ENCODE measurements at places on chromosomes 12 and 14.

DNA sequence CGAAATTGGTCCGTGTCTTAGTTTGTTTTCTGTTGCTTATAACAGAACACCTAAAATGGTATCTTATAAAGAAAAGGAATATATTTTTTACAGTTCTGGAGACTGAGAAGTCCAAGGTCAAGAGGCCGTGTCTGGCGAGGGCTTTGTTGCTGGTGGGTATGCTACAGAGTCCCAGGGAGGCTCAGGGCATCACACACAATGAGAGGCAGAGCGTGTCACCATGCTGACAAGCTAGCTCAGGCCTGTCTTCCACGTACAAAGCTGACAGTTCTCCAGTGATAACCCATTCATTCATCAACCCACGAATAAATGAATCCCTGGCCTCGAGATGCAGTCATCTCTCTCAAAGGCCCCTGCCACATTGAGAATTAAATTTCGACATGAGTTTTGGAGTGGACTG lies 56.7 kb upstream of the AEBP2 start:
- DNase-seq = no peak

DNA sequence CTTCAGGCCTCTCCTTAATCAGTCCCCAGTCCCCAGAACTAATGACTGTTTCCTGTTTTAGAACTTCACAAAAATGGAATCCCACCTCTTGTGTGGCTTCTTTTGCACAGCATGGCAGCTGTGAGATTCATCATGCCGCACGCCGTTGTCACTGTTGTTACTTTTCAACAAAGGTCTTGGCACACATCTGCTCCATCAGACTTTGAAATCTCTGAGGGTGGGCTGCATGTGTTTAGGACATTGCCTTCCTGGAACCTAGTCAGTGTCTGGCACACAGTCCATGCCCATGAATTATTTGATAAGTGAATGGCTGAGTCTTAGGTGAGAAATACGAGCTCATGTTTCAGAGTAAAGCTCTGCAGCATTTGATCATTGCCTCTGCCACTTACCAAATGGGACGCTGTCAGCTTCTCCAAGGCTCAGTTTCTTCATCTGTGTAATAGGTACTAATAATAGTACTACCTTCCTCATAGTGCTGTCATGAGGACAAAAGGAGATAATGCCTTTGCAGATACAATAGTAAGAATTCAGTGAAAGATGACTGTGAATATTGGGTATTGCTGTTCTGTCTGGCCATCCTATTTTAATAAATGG lies 90.4 kb downstream of the SRRM4 start:
- DNase-seq = no peak

GRCh38 chr12:69254046-69254445 lies 14.7 kb downstream of the CPSF6 start:
- peak; percentile 20 for DNase-seq

DNA sequence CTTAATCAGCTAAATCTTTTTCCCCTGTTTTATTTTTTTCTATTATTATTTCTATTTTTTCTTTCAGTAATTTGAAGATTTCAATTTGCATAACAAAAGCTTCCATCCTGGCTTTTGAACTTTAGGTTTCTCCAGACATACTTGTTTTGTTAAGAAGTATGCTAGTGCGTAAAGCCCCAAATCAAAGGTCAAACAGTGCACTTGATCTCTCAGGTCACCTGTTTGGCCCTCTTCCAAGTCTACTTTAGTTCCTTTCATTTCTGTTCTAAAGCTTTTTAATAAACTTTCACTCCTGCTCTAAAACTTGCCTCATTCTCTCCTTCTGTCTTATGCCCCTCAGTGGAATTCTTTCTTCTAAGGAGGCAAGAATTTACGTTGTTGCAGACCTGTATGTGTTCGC lies 54.6 kb upstream of the ATXN7L3B start:
- DNase-seq = no peak

- DNase-seq = no peak
Observed at GRCh38 chr14:51228890-51229289, 11.2 kb upstream of the TMX1 start.

GRCh38 chr12:3644104-3644503 lies 108.8 kb downstream of the CRACR2A start:
- no peak for DNase-seq

DNA sequence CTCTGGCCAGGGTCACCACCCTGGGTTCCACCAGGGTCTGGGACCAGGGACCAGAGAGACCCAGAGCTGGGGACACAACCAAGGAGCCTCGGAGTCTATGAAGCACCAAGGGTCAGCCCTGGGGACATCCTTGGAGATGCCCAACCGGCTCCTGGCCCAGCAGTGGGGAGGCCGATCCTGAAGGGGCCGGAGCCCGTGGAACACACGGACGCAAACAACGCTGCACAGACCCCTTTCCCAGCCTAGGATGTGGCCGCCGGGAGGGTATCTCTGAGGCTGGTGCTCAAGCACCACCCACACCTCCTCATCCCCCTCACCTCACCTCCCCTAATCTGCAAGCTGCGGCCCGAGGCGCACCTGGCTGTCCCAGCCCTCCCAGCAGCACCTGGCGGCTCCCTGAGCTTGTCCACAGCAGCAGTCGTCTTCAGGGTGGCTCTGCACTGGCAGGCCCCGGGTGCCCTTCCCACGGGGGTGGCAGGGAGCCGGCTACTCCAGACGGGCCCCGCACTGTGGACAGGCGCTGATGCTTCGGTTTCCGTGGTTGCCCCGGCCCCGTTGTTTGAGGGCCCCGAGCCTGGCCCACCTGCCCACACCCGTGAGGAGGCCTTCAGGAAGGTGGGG lies 146.8 kb upstream of the C14orf180 start:
- DNase-seq = no peak

- DNase-seq = no peak
Observed at GRCh38 chr14:24100197-24100981, 6.3 kb downstream of the PCK2 start.

GRCh38 chr12:47557386-47557785 lies 148.4 kb downstream of the RPAP3 start:
- no peak for DNase-seq

GRCh38 chr12:123369229-123369628 lies 4.6 kb upstream of the SBNO1 start:
- DNase-seq = no peak

GRCh38 chr12:124361074-124361970 lies 66.4 kb downstream of the RFLNA start:
- no peak for DNase-seq

Data from HEK293T (cell line).